ENCODE measurements at places on chromosomes 1 and 21.

DNA sequence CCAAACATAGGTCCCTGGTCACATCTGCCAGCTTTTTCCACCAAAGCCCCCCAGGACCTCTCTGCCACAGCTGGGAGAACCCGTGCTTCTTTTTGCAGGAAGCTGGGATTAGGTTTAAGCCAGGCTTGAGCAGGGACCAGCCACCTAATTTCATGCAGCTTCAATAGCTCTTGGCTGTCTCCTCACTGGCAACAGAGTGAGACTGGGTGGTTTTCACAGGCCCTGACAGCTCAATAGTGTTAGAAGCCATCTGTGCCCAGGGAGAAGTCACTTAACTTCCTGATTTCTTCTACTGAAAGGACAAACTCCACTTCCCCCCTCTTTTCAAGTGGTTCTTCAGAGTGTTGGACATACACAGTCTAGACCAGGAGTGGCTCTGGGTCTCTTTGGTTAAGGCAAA, 20.4 kb upstream of the SRSF4 start:
- H3K27ac ChIP-seq: peak overlapping the region; percentile 83
- H3K27me3 ChIP-seq: no peaks in the 10 kb centered on the region
- no peak for DNase-seq
- no peaks in the 10 kb centered on the region for H3K36me3 ChIP-seq
- no peak overlapping the region for H3K4me3 ChIP-seq

DNA sequence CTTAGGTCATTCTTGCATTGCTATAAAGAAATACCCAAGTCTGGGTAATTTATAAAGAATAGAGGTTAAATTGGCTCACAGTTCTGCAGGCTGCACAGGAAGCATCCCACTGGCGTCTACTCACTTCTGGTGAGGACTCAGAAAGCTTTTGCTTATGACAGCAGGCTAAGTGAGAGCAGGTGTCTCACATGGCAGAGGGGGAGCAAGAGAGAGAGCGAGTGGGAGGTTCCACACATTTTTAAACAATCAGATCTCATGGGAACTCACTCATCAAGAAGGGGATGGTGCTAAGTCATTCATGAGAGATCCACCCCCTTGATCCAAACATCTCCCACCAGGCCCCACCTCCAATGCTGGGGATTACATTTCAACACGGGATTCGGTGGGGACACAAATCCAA, 13.6 kb upstream of the RGS4 start:
- no peak overlapping the region for H3K4me3 ChIP-seq
- DNase-seq: no peak
- no peaks in the 10 kb centered on the region for H3K36me3 ChIP-seq
- H3K27me3 ChIP-seq: no peaks in the 10 kb centered on the region
- H3K27ac ChIP-seq: no peak overlapping the region

DNA sequence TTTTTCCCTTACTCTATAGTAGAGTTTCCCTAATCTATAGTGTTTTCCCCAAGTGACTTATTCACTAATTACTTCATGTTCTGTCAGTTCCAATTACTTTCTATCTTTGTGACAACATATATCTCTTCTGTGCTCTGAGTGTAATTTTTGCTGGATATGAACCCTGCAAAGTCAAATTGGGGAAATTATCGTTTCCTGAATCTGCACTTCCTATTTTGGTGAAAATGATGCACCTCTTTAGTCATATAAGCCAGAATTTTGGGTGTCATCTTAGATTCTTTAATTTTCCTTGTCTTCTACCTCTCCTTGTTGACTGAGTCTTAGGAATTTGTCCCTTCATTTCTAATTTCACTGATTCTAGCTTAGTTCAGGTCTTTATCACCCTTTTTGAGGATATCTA, 33.4 kb upstream of the PRKACB start:
- no peak overlapping the region for H3K4me3 ChIP-seq
- H3K27me3 ChIP-seq: no peaks in the 10 kb centered on the region
- H3K27ac ChIP-seq: no peak overlapping the region
- DNase-seq: no peak

GRCh38 chr1:30379684-30380624, 343.4 kb downstream of the MATN1 start:
- peaks cover 16% of the 10 kb centered on the region for H3K27me3 ChIP-seq
- H3K4me1 ChIP-seq: peaks cover 19% of the 10 kb centered on the region
- H3K4me3 ChIP-seq: no peak overlapping the region
- H3K36me3 ChIP-seq: no peaks in the 10 kb centered on the region

GRCh38 chr1:54763816-54764132, 549 bp downstream of the PARS2 start:
- no peak for DNase-seq
- H3K27me3 ChIP-seq: peaks cover 10% of the 10 kb centered on the region
- peak overlapping the region; percentile 88 for H3K4me3 ChIP-seq
- H3K36me3 ChIP-seq: no peaks in the 10 kb centered on the region
